ENCODE measurements at places on chromosomes 4 and X.

DNA sequence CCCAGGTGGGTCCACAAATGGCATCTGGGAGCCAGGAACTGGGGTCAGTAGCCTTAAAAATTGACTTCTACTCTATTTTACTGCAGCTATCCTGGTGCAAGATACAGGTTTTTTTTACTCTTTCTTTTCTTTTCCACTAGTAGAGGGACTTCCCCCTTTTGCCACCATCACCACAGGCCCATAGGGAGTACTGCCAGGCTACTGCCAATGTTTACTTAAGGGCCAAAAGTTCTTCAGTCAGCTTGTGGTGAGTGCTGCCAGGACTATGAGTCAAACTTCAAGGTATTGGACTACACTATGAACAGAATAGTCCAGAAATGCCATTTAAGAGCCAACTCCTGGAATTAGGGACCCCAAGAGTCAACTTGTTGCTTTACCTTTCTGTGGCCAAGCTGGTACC is 94.7 kb downstream of the EDA2R start:
- DNase-seq: no peak

DNA sequence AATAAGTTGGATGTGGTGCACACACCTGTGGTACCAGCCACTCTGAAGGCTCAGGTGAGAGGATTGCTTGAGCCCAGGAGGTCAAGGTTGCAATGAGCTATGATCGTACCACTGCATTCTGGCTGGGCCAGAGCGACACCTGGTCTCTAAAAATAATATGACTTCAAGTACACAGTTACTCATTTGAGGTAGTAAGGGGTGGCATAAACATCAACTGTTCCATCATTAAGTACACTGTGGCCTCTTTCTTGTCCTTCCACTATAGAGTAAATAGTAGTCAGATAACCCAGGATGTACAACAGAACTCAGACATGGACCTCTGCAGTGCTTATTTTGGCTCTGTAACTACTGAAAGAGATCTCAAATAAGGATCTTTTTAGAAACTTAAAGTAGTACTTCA is 10.6 kb downstream of the FAM9B start:
- DNase-seq: peak; percentile 40

- DNase-seq: no peak
Measured at GRCh38 chr4:123356921-123357320, 39.7 kb upstream of the SPRY1 start.

- no peak for DNase-seq
Measured at GRCh38 chrX:19852014-19853005, 35.1 kb downstream of the SH3KBP1 start.

DNA sequence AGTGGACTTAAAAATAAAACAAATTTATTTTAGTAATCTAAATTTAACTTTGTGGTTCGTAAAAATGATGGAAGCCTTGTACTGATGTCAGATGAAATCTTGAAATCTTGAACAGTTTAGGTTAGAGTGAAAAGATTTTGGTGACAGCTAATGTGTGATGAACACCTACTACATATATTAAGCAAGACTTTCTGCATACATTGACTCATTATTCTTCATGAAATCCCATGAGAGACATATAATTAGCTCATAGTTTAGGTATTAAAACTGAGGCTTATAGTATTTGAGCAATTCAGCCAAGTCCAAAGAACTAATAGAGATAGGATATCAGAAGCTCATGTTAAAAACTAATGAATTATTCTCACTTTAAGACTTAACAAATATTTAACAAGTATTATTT is 66.9 kb upstream of the PCDH7 start:
- no peak for DNase-seq

DNA sequence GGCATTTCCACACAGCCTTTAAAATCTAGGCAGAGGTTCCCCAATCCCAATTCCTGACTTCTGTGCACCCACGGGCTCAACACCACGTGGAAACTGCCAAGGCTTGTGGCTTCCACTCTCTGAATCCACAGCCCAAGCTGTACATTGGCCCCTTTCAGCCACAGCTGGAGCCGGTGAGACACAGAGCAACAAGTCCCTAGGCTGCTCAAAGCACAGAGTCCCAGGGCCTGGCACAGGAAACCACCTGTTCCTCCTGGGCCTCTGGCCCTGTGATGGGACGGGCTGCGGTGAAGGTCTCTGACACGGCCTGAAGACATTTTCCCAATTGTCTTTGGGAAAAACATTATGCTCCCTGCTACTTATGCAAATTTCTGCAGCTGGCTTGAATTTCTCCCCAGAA is 500.0 kb downstream of the FSTL5 start:
- peak; percentile 36 for DNase-seq

DNA sequence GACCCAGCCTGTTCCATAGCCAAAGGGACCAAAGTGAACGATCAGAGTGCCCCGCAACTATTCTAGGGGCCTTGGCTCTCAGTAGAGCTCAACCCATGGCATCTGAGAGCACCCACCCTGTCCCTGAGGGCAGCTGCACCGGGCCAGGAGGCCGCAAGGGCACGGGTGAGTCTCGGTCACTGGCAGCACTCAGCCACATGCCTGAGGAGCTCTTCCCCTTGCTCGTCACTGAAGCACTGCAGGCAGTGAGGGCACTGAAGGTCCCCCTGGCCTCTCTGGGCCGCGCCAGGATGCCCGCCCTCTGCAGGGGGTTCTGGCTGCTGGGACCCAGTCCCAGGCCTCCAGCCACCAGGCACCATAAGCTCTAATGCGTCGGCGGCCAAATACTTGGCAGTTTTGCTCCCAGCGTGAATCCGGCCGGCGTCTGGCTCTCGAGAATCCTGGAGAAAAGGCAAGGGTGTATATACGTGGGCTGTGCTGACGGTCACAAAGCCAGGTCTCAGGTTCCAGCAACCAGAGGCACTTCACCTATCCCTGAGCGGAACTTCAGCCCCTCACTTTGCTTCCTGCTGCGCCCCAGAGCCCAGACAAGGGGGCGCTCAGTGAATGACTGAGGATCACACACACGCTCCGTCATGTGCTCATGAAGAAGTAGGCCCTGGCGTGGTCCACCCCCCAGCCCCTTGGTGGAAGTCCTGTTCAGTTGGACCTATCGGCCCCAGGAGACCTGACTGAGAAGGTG is 13.9 kb downstream of the TNIP2 start:
- DNase-seq: no peak

- no peak for DNase-seq
Measured at GRCh38 chr4:15797320-15797719, 19.2 kb downstream of the CD38 start.

GRCh38 chr4:179399054-179399782 is 1957.0 kb upstream of the AGA start:
- DNase-seq: no peak

GRCh38 chr4:127829014-127829413 is 46.9 kb downstream of the HSPA4L start:
- no peak for DNase-seq

GRCh38 chr4:6236816-6237390 is 32.7 kb upstream of the WFS1 start:
- DNase-seq: no peak

DNA sequence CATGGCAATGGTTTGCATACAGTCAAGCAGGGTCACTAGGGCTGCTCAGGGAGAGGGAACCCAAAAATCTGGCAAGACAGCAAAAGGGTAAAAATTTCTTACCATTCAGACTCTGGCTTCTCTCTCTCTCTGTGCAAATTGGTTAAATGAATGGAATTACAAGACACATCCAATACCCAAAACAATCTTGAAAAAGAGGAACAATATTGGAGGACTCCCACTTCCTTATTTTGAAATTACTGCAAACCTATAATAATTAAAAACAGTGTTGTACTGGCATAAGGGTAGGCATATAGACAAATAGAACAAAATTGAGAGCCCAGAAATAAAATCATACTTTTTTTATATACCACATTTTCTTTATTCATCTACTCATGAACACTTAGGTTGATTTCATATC is 24.1 kb downstream of the ETDA start:
- peak; percentile 64 for DNase-seq

DNA sequence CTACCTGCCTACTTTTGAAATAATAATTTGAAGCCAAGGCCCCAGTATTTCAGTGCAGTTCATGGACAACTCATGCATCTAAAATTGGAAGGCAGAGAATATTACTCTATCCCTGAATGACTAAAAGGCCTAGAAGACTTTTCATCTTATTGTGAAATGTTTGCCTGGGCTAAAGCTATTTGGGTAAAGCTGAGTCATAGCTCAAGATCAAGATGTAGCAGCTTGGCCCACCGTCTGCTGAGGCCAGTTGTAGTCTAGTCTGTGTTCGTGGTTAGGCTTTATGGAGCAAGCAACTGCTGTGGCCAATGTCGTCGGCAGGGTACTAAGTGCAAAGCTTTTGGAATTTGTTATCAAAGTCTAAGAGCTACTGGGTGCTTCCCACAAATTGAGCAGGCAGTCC is 929.1 kb downstream of the RAB28 start:
- no peak for DNase-seq

- peak; percentile 75 for DNase-seq
Measured at GRCh38 chrX:71541210-71542022, 8.5 kb downstream of the OGT start.

DNA sequence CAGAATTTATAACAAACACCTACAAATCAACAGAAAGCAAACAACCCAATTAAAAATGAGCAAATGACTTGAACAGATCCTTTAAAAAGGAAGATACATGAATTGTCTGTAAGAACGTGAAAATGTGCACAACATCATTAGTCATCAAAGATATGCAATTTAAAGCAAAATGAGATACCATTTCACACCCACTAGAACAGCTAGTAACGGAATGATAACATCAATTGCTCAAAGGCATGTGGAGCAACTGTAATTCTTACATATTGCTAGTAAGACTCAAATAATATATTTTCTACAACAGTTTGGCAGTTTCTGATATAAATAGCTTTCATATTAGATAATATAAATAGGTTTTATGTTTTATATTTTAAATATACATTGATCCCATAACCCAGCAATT is 82.5 kb downstream of the LCORL start:
- no peak for DNase-seq

DNA sequence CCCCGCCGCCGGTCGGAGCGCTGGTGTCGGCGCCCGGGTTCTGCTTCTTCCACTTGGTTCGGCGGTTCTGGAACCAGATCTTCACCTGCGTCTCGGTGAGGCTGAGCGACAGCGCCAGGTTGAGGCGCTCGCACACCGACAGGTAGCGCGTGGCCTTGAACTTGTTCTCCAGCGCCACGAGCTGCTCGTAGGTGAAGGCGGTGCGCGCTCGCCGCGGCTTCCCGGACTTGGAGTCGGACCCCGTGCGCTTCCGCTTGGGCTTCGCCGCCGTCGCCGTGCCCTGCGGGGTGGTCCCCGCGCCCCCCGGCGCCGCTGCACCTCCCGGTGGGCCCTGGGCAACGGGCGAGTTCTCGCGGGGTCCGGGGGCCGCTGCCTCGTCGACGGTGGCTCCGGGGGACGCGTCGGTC is 3.1 kb downstream of the NKX1-1 start:
- no peak for DNase-seq

DNA sequence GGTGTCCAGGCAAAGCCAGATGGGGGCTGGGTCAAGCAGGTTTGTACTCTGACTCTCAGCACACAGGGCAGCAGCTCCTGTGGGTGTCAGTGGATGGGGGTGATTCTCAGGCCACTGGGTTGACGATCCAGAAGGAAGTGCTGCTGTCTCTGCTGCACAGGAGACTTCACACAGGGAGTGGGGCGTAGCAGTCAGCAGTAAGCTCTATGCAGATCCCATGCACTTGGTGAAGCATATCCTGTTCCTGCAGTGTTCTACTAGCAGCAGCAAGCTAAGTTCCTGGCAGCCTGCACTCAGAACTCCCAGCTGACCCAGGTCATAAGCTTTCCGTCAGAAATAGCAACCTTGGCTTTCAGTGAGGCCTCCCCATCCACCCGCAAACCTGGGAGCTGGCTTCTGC is 117.6 kb upstream of the NDST3 start:
- DNase-seq: no peak

DNA sequence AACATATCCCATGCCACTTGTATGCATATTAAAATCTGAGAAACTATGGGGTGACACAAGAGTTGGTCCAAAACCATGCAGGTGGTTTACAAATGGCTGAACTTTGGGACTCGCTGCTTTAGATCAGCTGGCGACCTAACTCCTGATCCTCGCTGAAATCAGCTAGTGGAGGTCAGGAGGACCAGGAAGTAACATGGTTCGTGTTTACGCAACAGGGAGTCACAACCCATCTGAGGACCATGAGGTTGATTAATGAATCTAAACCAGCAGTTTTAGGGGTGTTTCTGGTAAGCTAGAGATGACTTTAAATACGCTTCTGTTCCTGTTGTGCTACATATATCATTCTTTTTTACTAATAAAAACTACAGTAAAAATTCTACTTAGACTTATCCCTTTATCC is 12.9 kb downstream of the TSPAN5 start:
- DNase-seq: no peak

DNA sequence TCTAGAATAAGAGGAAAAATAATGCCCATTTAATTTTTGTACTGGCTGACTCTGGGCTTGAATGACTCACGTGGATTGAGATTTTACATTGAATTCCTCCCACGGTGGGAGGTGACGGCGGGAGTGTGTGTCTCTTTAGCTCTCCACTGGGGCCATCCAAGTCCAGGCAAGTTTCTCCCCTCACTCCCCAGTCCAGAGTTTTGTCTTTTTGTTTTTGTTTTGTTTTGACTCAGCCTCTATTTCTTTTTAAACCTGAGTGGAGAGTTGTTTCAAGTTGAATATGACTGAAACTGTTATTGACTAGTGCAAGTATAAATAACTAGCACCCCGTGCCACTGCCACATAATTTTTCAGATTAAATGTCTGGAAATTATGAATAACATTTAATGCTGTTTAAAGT is 13.6 kb downstream of the CHST7 start:
- DNase-seq: no peak

- no peak for DNase-seq
Measured at GRCh38 chr4:76990288-76991080, 40.9 kb downstream of the SEPTIN11 start.

- no peak for DNase-seq
Measured at GRCh38 chr4:147596377-147596776, 20.8 kb upstream of the TMEM184C start.

GRCh38 chrX:144901521-144901920 is 345.8 kb upstream of the SPANXN1 start:
- no peak for DNase-seq

DNA sequence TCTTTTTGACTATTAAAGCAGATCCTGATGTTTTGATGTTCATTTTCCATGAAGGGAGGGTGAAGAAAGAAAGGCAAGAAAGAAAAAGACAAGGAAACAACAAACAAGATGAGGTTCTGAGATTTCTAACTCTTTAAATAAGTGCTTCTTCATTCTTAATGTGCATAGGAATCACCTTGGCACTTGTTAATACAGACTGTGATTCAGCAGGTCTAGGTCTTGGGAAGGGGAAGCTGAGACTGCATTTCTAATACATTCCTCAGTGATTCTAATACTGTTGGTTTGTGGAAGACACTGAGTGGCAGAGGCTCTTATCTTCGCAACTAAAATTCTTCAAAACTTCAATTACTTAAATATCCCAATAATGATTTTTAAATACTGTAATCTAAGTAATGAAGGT is 95.2 kb upstream of the NAP1L5 start:
- DNase-seq: no peak
